ENCODE measurements at places on chromosomes 11 and 22.

DNA sequence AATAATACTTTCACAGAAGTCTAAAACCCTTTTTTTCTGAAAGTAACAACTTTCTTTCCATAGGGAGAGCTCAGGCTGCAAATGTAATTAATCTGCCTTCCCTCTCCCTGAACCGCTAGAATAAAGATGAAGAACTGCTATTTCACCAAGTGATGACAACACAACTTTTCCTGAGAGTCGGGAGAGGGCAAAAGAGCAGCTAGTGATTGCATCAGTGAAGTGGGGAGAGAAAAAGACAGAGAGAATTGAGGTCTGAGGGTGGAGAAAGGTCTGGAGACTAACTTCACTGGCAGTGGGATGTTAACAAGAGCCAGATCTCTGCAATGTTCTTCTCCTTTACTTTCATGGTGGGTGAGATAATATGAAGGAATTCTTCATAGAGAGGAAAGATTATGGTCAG lies 10.9 kb upstream of the MPEG1 start:
- no peak for DNase-seq

- DNase-seq: no peak
Measured at GRCh38 chr11:113263458-113264259, 50.7 kb upstream of the TTC12 start.

- no peak for DNase-seq
Measured at GRCh38 chr22:46418827-46419226, 83.3 kb downstream of the TRMU start.

DNA sequence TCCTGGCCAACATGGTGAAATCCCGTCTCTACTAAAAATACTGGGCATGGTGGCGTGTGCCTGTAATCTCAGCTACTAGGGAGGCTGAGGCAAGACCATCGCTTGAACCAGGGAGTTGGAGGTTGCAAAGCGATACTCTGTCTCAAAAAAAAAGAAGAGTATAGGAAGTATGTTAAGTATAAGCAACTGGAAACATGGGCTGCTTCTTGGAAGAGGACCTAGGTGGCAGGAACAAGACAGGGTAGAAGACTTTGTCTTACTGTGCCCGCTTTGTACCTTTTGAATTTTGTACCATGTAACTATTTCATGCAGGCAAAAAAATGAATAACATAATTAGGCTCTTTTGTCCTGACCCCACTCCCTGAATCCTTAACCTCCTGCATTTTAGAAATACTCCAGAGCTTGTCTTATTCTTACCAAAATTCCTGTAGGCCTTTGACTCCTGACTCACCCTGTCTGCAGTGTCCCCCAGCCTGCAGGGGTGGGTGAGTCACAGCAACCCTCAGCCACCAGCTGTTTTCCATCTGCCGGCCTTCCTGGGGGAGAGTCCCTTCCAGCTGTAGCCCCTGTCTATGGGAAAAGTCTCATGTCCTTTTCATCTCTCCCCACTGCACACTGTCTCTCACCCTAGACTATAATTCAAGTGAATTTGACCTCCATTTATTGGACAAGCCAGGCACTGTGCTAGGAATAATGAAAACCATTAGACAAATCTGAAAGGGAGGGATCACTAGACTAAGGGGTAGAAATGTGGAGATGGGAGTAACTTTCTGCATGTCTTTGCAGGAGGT lies 41.8 kb downstream of the TXN2 start:
- no peak for DNase-seq

DNA sequence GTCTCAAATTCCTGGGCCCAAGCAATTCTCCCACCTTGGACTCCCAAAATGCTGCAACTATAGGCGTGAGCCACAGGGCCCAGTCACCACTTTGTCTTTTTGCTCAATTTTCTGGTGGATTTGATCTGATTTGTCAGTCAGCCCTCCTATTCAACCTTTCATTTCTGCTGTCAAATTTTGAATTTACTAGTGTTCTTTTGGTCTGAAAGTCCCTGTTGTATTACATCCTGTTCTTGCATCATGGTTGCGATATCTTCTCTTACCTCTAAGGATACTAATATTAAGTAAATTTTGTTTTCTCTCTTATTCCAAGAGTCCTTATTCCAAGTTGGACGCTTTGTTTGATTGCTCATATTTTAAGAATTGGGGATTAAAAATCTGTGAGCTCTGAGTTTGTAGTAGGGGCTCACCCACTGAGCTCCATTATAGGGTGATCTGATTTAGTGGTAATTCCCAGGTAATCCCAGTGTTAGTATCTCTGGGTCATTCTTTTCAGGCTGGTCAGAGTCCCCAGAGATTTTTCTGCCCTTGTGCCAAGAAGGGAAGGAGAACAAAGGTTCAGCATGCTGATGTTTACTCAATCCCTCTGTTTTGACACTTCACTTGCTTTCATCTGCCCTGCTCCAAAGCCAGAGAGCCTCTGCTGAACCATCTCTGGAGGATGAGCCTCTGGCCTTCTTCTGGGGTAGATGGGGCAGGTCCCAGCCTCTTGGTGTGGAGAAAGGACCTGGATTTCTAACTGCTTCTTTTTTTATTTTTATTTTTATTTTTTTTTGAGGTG lies 10.0 kb downstream of the UPB1 start:
- DNase-seq: no peak

GRCh38 chr11:72812604-72812966 lies 1.6 kb upstream of the ATG16L2 start:
- DNase-seq: no peak

GRCh38 chr11:66335531-66336233 lies 552 bp downstream of the RIN1 start:
- peak; percentile 36 for DNase-seq

GRCh38 chr22:31235081-31235480 lies 23.0 kb downstream of the LIMK2 start:
- DNase-seq: no peak

GRCh38 chr11:117817368-117818040 lies 7.0 kb downstream of the FXYD2 start:
- DNase-seq: peak; percentile 85

DNA sequence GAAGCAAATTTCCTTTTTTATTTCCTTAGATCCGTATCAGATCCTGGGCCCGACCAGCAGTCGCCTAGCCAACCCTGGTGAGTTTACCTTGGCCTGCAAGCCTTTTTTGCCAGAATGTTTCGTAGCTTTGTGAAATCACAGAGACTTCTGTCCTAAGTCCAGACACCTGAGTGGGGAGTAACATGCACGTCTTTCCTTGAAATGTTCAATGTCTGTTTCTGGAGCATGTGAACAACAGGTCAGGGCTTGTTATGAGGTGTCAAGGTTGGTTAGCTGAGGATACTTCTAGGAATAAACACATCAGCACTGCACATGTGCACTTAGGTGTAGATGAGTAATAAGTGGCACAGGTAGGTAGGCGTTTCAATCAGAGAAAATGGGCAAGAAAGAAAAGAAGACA lies 58.0 kb downstream of the KCNJ1 start:
- no peak for DNase-seq

- DNase-seq: no peak
Measured at GRCh38 chr11:119436093-119436492, 13.1 kb upstream of the THY1 start.

GRCh38 chr11:116786326-116786725 lies 1.5 kb downstream of the ZPR1 start:
- no peak for DNase-seq

DNA sequence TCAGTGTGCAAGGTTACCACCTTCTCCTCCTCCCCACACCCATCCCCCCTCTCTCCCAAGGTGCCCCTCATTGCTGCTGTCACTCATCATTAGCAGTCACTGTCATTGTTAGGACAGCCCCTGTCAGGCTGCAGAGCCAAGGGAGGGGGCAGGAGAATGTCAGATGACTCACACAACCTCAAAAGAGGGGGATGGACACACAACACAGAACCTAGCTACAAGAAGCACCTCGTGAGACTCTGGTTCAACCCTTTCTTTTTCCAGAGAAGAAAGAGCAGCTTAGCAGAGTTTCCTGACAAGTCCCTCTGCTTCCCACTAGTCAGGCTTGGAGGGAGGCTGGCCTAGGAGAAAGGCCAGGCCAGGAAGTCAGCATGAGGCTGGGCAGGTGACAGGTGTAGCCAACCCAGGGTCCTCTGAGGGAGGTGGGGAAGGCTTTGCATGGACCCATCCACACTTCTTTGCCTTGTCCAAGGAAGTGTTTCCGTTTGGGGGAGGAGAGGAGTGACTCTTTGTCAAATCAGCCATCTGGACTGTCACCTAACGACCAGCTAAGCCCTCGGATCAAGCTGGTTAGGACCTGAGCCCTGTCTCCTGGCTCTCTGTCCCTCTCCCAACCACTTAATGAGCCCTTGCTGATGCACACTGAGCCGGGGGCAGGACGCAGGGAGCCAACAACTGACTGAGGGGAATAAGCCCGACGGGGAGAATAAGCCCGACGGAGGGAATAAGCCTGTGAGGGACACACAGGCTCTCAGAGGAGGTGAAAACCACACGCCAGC lies 18.3 kb downstream of the ADORA2A start:
- no peak for DNase-seq

GRCh38 chr11:119797736-119798135 lies 68.7 kb upstream of the NECTIN1 start:
- DNase-seq: no peak

- DNase-seq: no peak
Measured at GRCh38 chr11:73228268-73229134, 10.4 kb downstream of the P2RY2 start.

- no peak for DNase-seq
Measured at GRCh38 chr11:131895865-131896264, 525.5 kb downstream of the NTM start.

DNA sequence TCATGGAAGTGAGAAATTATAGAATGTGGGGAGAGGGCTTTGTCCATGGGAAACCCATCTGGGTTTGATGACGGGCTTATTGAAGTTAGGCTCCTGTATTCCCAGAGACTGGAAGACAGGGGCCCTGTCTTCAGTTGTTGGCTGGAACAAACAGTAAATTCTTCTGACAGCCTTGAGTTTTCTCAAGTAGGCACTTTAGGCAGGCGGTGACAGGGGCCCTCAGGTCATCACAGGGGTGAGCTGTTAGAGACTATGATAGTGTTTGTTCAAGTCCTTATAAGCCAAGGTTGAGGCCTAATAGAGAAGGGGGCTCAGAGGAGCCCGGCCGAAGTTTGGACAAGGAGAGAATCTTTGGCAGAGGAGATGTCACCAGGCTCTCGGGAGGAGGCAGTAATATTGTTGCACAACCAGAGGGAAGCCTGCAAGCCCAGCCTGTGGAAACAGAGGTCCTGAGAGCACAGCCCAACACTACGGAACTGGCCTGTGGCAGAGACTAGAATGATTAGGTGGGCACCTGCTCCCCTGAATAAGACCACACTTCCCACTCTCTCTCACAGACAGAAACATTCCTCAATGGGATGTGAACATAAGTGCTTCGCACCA lies 20.2 kb upstream of the IL17RA start:
- no peak for DNase-seq

DNA sequence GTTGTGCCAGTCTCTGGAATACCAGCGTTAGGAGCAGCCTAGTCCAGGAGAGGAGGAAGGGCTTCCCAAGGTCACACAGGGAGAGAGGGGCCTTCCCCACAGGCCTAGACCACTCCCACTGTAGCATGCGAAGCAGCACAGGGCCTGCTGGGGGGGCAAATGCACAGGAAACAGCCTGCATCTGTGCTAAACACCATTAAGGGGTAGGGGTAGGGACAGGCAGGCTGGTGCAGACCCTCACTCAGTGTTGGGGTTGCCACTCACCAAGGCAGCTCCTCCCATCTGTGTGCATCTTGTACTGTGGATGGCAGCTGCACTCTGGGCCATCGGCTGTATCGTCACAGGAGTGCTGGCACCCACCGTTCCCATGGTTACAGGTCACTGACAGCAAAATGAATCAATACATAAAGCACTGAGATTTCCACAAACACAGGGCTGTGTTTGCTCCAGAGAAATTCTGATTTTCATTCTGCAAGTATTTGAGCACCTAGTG lies 24.9 kb downstream of the SCUBE2 start:
- no peak for DNase-seq

DNA sequence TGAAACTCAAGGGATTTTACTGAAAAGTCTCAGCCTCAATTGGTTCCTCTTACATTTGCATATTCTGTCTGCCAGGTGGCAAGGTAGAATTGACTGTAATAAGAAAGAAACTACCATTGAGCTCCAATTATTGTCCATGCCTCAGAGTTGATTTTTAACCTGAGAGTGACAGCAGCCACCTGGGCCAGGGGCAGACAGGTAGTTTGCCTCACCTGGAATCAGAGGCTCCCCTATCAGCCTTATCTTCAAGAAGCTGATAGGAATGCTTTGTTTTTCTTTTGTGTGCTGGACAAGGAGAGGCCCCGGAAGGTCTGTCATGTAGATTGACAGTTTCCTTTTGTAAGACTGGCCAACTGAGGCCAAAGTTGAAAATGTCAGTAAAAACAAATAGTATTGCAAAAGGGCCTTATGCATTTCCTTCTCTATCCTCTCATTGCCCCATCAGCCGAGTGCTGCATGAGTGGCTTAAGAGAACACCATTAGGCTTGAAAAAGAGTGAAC lies 34.1 kb downstream of the CD44 start:
- DNase-seq: no peak

GRCh38 chr22:19961201-19961580 lies 19.6 kb upstream of the TXNRD2 start:
- no peak for DNase-seq

- no peak for DNase-seq
Measured at GRCh38 chr11:132125988-132126871, 755.8 kb downstream of the NTM start.

DNA sequence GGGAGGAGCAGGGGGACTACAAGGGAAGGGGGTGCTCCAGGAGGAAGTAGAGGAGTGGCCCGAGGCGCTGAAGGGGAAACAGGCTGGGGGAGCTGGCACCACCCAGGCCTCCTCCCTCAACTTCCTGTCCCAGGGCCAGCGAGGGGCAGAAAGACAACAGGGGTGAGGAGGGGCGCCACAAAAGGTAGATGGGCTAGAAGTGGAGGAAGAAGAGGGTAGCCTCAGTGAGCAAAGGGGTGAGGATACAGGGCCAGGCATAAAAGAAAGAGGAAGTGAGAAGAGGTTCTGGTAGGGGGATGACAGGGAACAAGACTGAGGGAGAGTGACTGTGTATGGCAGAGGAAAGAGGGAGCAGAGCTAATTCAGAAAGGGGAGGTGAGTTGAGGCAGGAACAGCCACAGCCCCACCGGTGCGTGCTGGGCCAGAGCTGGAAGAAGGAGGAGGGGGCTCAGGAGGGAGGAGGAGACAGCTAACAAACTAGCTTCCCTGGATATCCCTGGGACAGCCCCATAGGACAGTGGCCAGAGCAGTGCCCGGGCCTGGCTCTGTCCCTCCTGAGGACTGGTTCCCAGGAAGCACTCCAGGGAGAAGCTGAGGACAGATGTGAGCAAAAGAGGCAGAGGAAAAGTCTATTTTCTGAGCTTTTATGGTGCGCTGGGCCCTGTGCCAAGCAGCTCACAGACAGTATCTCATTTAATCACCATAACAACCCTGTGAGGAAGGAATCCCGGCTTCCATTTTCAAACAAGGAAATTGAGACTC lies 8.5 kb downstream of the DCHS1 start:
- DNase-seq: peak; percentile 91
